AG08396 (cell line): ENCODE measurements at places on chromosomes 13 and 19.

DNA sequence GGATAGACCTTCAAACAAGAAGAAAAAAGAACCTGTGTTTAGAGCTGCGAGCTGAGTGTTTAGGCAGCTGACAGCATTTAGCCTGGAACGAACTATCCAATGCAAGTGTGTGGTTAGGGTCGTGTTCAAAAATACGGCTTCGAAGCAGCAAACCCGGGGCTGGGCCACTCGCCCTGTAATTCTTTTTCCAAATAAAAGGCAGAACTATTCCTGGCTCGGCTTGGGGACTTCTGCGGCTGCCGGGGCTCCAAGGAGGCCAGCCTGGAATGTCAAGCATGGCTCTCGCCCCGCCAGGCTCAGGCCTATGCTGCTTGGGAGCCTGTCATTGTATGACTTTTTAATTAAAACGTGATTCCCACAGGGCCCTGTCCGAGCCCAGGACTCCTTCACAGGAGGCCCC is 51.7 kb upstream of the KLF2 start:
- DNase-seq: peak; percentile 55

DNA sequence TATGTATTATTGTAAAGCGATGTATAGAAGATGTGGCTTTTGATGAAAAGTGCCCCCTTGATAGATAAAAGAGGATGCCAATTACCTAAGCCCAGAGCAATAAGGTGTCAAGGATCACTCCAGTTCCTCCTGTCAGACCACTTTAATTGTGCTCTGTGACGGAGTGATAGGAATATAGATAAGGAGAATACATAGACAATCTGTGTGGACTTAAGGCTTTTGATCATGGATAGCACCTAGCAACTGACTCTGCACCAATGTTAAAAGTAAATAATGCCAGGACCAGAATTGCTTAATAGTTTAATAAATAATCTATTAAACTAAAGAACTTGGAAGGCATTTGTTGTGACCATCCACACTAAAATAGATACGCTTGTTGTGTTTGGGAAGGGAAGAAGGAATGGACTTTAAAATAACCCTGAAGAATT is 390.7 kb upstream of the ARGLU1 start:
- no peak for DNase-seq

- no peak for DNase-seq
Measured at GRCh38 chr13:79404361-79404760, 1.7 kb downstream of the RBM26 start.

GRCh38 chr19:47272448-47273312 is 2.0 kb upstream of the INAFM1 start:
- DNase-seq: peak; percentile 69

- DNase-seq: no peak
Measured at GRCh38 chr19:3398900-3399278, 32.5 kb downstream of the NFIC start.

DNA sequence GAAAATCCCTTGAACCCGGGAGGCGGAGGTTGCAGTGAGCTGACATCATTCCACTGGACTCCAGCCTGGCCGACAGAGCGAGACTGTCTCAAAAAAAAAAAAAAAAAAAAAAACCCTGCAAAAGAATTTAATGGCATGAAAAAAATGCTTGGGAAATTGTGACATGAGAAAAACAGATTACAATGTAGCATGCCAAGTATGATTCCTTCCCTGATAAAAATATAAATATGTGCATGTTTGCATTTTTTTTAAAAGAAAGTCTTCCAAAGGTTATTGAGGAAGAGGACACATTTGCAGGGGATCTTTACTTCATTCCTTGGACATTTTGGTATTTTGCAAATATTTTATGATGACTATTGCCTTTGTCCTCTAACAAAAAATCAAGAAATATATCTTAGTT is 14.5 kb upstream of the ZBTB32 start:
- DNase-seq: no peak

DNA sequence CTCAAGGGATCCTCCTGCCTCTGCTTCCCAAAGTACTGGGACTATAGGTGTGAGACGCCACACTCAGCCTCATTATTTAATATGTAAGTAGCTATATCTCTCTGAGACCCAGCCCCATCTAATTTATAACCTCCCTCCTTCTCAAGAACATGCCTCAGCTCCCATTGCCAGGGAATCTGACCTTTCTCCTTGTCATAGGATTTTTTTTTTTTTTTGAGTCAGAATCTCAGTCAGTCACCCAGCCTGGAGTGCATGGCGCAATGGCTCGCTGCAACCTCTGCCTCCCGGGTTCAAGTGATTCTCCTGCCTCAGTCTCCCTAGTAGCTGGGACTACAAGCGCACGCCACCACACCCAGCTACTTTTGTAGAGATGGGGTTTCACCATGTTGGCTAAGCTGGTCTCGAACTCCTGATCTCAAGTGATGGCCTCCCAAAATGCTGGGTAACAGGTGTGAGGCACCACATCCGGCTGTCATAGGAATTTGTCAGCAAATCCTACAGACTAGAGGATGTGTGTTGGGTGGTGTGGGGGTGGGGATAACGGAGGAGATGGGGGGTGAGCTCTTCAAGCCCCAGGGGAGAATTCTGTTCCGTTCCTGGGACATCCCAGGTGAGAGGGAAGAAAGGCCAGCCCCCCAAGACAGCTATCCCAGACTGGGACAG is 5.1 kb upstream of the EPS8L1 start:
- no peak for DNase-seq

GRCh38 chr13:66853564-66853963 is 376.6 kb downstream of the PCDH9 start:
- no peak for DNase-seq

DNA sequence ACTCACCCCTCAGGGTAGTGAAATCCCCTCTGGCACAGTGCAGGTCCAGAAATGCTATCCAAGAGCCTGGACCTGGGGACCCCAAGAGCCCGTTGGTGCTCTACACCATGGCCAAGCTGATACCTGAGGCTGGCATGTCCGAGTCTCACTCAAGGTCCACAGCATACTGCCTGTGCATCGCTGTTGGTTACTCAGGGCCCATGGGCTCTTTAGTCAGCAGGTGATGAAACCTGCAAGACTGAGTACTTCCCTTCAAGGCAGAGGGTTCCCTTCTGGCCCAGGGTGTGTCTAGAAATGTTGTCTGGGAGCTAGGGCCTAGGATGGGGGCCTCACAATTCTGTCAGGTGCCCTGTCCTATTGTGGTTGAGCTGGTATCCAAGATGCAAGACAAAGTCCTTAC is 19.6 kb upstream of the KBTBD7 start:
- no peak for DNase-seq

- DNase-seq: no peak
Measured at GRCh38 chr13:111513766-111514609, 193.5 kb downstream of the TEX29 start.

DNA sequence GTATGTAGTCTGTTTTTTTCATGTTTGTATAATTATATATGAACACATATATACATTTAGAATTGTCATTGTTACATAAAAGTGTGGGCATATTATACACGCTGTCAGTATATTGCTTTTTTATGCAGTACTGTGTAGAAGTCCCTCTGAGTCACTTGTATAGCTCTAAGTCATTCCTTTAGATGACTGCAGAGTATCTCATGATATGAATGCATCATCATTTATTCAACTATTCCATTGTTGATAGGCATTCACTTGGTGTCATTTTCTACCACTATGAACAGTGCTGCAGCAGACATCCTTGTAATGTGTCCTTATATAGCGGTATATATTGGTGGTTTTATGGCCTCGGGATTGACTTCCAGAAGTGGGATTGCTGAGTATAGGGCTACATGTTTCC is 15.3 kb downstream of the RFXAP start:
- DNase-seq: peak; percentile 22

DNA sequence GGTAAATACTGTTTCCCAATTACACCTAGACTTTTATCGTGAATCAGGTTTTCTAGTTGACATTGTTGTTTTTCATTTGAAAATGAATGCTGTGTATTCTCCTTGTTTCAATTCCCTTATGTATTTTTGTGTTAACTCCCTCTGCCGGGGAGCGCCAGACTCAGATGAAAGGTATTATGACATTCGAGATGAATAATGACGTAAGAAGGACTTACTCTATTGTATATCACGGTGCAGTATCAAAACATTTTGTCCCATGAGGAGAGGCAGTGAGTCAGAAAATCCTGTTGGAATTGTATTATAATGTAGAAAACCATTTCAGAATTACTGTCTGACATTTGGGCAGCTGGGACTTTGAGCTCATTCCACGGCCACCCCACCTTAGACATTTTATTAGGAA is 61.6 kb downstream of the LRCH1 start:
- no peak for DNase-seq

DNA sequence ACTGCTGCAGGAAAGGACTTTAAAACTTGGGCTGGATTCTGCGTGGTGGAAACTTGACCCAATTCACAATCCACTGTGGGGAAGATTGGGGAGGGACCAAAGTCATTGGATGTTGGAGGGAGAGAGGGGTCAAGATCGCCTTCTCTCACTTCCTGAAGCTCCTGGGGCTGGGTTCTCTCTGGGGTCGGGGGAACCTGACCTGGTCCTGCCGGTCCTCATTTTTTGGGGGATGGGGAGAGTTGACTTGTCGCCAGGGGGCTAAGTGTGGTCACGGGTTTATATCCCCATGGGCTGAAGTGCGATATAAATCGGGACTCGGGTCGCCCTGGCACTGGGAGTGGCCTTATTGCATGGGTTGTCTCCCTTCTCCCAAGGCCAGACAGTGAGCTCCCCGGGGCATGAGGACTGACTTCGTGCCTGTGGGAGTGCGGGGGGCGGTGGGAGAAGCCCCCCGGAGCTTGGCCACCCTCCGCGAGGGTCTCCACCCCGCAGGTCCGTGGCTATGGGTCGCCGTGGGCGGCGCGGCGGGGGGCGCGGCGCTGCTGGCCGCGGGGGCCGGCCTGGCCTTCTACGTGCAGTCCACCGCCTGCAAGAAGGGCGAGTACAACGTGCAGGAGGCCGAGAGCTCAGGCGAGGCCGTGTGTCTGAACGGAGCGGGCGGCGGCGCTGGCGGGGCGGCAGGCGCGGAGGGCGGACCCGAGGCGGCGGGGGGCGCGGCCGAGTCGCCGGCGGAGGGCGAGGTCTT is 6.3 kb downstream of the ICAM5 start:
- DNase-seq: no peak

DNA sequence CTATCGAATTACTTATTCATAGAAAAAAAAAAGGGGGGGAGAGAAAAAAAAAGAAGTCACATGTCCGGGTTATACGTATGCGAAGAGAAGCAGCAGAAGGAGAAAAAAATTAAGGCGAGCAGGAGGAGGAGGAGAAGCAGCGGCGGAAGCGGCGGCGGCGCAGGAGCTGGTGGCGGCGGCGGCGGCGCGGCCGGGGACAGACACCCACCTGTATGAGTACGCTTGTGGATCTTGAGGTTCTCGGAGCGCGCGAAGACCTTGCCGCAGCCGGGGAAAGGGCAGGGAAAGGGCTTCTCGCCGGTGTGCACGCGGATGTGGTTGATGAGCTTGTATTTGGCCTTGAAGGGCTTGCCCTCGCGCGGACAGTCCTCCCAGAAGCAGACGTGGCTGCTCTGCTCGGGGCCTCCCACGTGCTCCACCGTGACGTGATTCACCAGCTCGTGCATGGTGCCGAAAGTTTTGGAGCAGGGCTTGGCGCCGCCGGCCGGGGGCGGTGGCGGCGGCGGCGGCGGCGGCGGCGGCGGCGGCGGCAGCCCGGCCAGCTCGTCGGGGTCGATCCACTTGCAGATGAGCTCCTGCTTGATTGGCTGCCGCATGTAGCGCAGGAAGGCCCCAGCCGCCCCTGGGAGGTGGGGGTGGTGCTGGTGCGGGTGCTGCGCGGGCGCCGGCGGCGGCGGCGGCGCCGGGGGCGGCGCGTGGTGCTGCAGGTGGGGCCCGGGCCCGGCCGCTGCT is 1.5 kb downstream of the ZIC5 start:
- no peak for DNase-seq

DNA sequence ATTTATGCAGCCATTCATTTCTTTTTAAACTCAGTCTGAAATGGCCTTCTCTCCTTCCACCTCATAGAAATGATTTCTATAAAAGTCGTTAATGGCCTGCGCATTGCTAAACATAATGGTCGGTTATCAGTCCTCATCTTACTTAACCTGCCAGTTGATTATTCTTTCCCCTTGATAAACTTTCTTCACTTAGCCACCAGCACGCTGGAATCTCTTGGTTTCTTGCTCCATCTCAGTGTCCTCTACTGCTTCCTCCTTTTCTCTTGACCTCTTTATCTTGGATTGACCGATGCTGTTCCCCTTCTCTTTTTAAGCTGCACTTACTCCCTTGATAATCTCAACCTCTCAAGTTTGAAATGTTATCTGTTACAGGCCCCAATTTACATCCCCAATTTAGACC is 12.2 kb upstream of the CLC start:
- DNase-seq: no peak

DNA sequence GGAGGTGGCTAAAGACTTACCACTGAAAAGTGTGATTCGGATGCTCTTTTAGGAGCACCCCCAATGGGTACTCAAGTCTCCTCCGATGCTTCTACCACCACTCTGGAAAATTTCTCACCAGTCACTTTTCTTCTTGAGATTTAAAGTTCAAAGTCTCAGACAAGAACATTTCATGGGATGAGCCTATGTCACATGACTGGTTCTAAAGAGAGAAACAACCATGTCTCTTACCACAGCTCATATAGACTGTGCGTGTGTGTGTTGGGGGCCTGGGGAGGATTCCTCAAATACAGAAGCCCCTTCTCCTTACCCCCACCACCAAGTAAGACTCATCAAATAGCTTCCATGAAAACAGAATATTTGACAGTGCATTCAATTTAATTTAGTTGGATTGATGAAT is 181.7 kb upstream of the MIR17HG start:
- no peak for DNase-seq

DNA sequence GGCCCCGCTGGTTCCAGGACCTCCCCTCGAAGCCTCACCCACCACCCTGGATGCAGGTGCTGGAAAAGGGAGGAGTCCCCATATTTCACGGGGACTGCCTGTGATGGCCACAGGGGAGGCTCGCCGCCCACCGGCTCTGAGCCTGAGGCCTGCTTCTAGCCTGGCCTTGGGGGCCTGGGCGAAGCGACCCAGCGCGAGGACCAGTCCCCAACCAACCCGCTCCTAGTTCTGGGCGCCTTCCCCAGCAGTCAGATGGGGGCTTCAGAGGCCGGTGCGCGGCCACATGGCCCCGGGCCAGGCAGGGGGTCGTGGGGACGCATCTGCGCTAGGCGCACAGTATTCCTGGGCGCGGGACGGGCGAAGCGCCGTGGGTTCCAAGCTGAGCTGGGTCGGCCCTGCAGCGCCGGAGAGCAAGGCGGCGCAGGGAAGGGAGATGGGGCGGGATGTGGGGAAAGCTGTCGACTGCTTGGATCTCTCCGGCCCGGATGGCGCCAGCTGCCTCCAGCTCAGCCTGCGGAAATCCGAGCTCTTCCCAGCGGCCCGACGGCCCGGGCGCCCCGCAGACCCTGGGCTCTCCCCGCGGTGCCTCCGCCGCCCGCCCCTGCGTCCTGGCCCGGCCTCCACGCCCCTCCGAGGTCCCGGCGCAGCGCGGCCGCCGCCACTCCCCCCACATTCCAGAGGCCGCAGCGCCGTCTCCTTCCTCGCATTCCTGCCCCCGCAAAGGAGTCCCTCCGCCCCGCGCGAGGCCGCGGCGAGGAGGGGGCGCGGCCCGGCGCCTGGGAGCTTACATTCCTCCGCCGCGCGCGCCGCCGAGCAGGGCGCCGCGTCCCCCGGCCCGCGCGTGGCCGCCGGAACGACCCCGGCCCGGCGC is at the start of gene WTIP:
TSS of gene WTIP (plus strand) at position 788 of the 871 bp plus-strand sequence. CDS start 217 bp downstream, outside the sequence.
- peak; percentile 95 for DNase-seq
